ENCODE measurements at places on chromosomes 12 and 14.

DNA sequence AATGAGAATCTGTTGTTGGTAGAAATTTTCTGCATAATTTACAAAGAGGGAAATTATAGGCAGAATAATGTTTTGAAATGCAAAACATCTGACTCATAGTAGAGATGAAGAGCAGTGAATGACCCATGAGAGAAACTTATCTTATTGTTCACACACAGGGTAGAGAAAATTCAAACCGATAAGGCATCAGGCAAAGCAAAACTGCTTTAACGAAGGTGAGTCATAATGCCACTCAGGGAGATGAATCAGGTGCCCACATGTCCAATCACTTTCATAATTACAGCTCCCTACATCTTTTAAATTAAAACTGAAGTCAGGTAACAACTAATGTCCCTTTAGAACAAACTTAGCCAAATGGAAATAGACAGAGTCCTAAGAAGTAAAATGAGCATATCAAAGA lies 265.6 kb upstream of the GARIN6 start:
- no peak for DNase-seq

GRCh38 chr12:91706466-91706865 lies 439.2 kb downstream of the BTG1 start:
- DNase-seq, result no peak

DNA sequence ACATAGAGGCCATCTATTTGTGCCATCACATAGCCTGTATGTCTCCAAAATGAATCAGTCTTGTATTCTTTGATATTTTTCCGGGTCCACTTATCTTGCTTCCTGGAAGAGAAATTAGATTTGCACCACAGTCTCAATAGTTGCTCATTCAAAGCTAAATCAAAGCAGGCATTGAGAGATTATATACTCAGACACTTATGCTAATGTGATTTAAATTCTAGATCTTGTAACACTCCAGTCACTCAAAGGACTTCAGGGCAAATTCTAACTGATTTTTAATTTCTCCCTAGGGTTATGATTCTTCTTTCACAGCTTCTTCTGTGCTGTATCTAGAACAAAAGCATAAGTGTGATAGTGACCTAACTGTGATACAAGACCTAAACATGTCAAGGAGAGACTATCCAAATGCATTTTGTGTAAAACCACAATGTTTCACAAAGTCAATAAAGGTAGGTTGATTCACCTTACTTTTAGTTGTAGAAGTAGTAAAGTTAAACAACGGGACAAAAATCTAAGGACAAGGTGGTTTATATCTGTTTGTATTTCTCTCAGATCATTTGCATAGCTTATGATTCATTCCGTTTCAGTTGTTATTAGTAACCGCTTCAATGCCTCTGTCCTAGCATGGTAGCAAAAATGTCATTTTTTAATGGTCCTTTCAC lies 26.8 kb downstream of the PLBD1 start:
- no peak for DNase-seq

- DNase-seq, result no peak
These were observed 92.4 kb downstream of the TMTC1 start for GRCh38 chr12:29691161-29691854.

DNA sequence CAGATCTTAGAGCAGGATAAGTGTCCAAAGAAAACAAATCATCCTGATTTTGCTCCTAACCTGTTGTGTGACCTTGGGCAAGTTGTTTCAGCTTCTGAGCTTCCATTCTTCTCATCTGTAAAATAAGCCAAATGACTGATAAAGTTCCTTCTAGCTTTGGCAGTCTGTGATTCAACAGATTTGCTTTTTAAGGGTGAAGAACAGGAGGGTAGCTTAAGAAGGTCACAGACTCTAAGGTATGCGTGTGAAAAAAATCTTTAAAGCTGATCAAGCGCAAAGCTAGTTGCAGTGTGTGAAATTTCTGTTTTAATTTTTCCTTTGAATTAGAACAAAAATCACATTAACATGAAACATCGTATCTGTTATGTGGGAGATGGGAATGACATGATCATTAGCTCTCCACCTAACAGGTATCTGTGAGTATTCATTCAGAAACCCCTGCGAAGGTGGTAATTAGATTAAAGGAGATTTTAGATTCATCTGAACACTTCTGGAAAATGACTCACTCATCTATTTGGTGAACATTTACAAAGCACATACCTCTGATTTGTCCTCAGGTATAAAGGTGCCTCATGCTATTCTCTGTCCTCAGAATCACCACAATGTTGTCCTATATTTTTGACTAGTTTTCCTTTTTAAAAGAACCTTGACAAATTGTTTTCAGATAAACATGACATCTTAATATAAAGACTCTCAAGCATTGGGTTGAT lies 131.9 kb upstream of the CPM start:
- no peak for DNase-seq

DNA sequence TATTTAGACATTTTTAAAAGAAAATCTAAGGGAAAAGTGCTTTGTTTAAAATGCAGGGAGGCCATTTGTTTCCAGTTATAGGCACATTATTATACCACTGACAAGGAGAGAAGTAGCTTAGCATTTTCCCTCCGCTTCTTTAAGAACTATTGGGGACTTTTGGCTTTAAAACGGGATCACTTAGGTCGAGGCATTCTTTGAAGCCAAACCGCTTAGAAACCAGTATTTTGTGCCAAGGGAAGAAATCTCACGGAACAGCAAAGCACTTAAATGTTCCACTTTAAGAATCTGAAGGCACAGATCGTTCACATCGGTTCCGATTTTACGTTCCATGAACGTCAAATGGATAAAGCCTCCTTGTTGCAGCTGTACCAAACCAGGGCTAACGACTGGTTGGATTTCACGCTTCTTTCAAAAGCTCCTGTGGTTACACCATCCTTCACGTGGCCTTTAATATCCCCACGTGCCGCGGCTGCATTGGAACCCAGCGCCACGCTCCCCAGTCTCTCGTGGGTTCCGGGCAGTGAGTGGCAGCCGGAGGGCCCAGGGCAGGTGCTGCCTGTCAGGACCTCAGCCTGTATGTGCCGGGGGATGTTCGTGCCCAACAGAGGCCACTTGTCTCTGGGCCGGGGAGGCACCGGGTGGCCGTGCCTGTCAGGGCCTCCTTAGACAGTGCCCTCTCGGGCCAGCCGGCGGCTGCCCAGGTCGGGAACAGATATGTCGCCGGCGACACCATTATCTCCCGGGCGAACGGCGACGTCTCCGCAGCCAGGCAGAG lies 195.4 kb downstream of the KIF26A start:
- no peak for DNase-seq

- no peak for DNase-seq
These were observed 145.7 kb downstream of the GALC start for GRCh38 chr14:87847216-87847755.

- no peak for DNase-seq
These were observed 13.4 kb downstream of the GPRC5D start for GRCh38 chr12:12938541-12938940.

- no peak for DNase-seq
These were observed 340.1 kb downstream of the GLT1D1 start for GRCh38 chr12:129193263-129193871.

DNA sequence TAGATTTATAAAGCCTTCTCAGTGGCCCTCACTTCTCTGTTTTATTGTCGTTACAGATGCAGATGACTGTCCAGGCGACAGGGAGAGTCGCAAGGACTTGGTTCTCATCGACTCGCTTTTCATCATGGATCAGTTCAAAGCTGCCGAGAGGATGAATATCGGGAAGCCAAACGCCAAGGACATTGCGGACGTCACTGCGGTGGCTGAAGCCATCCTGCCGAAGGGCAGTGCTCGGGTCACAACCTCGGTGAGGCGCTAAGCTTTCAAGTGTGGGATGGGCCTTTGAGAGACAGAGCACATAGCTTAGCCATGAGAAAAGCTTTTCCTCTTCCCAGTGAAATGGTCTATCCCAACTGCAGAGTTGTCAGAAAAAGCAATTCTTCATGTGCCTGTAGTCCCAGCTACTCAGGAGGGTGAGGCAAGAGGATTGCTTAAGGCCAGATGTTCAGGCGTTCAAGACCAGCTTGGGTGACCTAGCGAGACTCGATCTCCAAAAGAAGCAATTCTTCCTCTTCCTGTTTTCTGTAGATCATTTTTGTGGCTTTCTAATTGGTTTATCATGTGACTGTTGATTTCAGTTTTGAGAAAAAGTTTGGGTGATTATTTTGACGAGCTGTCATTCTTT lies 56.4 kb downstream of the EP400 start:
- no peak for DNase-seq

- no peak for DNase-seq
These were observed 465 bp downstream of the ADSS1 start for GRCh38 chr14:104724407-104724980.

- DNase-seq, result no peak
These were observed 101.5 kb downstream of the ELK3 start for GRCh38 chr12:96295532-96296160.

DNA sequence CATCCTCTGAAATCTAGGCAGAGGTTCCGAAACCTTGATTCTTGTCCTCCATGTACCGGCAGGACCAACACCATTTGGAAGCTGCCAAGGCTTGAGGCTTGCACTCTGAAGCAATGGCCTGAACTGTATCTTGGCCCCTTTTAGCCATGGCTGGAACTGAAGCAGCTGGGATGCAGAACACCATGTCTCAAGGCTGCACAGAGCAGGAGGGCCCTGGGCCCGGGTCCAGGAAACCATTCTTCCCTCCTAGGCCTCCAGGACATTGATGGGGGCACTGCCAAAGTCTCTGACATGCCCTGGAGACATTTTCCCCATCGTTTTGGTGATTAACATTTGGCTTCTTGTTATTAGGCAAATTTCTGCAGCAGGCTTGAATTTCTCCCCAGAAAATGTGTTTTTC lies 198.7 kb downstream of the EFCAB11 start:
- DNase-seq, result no peak

GRCh38 chr12:54624315-54625279 lies 10.1 kb downstream of the LACRT start:
- no peak for DNase-seq

DNA sequence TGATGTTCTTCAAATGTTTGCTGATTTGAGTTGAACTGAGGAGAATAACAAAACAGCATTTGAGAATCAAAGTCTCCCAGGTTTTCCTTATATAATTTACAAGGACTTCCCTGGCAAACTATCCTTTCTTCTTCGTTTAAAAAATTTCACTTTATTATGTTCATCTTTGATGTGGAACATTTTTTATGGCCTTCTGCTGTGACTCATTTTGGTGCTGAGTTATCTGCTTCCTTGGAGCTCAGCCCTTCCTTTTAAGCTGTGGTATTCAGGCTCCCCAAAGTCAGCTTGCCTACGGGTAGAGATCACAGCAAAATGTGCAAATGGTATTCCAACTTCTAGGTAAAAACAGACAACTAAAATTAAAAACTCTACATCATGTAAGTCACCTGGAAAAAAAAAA lies 1.4 kb upstream of the ANO4 start:
- no peak for DNase-seq

- no peak for DNase-seq
These were observed 371.9 kb downstream of the ATP23 start for GRCh38 chr12:58313091-58313855.

- DNase-seq, result no peak
These were observed 89.7 kb upstream of the CPM start for GRCh38 chr12:69022674-69023073.

- DNase-seq, result no peak
These were observed 354.0 kb downstream of the NRXN3 start for GRCh38 chr14:78524196-78524595.

GRCh38 chr12:124264879-124265278 lies 30.0 kb upstream of the RFLNA start:
- DNase-seq, result no peak

- no peak for DNase-seq
These were observed 214.3 kb upstream of the CDKN3 start for GRCh38 chr14:54182419-54183045.

- DNase-seq, result no peak
These were observed 85.3 kb downstream of the PRIMA1 start for GRCh38 chr14:93702946-93703345.

- DNase-seq, result no peak
These were observed 49.4 kb downstream of the ABCC9 start for GRCh38 chr12:21891751-21892217.

DNA sequence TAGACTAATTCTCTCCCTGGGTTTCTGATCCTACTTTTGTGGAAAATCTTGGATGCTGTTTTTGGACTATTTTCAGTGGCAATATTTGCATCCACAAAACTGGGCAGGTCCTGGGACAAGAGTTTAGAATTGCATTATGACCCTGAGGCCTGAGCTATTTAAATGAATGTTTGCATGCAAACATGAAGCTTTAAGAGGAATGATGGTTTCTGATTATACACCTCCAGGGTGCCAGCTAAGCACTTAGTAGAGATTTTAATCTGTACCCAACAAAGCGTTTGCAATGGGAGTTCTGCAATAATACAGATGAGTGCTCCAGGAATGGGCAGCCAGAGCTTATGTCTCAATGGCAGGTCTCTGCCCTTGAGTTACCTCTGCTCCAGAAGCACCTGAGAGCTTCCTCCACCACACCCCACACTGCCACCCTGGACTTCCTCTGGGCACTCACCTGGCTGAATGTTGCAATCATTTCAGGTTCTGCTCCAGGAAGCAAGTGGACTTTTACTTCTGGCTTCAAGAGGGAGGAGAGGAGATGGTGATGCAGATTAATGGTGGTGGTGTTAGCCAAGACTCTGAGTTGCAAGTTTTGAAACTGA lies 6.0 kb upstream of the SPTLC2 start:
- no peak for DNase-seq

GRCh38 chr12:47504775-47505446 lies 200.9 kb downstream of the RPAP3 start:
- DNase-seq, result no peak

DNA sequence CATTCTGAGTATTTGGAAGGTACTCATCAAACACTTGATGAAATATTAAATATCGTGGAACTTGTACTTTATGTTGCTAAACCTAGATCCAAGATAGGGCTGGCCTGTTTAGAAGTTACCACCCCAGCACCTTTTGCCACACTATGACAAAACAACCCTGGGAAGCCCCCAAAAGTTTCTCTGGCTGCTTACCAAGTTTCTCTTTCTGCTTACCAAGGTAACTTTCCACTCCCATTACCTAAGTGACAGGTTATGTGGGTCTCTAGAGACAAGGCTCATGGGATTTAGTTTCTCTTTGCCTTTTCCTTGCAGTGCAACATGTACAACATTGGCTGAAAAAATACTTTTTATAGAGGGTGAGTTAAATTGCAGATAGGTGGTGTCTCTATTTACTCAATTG lies 28.9 kb upstream of the PPM1A start:
- DNase-seq, result no peak

GRCh38 chr12:111451649-111452129 lies 46.0 kb downstream of the SH2B3 start:
- DNase-seq, result no peak

DNA sequence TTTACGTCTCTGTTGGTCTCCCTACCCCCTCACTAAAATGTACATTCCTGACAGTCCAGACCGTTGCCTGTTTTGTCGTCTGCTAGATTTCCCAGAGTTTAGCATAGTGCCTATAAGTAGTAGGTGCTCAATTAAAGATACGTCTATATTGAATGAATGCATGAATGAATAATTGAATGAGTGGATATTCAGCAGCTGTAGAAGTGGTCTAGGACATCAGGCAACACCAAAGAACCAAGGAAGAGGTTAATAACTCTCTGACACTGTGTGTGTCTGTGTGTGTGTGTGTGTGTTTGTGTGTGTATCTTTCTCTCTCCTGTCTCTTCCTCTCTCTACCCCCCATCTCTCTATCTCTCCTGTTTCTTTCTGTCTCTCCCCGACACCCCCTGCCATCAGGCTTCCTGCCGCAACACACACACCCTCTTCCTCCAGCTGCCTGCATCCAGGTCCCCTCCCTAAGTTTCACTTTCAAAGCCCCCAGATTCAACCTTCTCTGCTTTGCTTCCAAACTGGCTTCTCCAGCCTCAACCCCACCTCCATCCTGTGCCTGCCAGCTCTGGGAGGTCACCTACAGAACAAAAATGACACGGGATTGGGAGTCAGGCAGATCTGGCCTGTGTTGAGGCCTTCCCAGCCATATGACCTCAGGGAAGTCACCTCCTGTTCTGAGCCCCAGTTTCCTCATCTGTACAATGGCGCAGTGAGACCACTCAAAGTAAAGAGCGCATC lies 119.9 kb upstream of the NCOR2 start:
- no peak for DNase-seq
